H7 (cell line): ENCODE measurements at places on chromosomes 3 and 15. TPM values are rescaled to one million over a fixed set of nuclear protein-coding genes. Genes with fewer than 3 reads are reported as not detected.
A peak's percentile ranks its signal among the peaks of the same experiment; 100 is the strongest.

Gene TNFSF10
- total RNA-seq: not detected in 2 replicates

Gene SEMA6D
- 2.7 and 5.5 TPM in 2 replicates for total RNA-seq

Gene FOXB1
- 25.0 and 32.7 TPM in 2 replicates for total RNA-seq

Gene POLQ
- 9.4 and 13.3 TPM in 2 replicates for total RNA-seq

GRCh38 chr15:66679657-66680108 is 22.4 kb upstream of the SMAD6 start:
- DNase-seq: peak; percentile 72

- DNase-seq: no peak
Observed at GRCh38 chr3:128770387-128770786, 44.4 kb downstream of the RAB7A start.

DNA sequence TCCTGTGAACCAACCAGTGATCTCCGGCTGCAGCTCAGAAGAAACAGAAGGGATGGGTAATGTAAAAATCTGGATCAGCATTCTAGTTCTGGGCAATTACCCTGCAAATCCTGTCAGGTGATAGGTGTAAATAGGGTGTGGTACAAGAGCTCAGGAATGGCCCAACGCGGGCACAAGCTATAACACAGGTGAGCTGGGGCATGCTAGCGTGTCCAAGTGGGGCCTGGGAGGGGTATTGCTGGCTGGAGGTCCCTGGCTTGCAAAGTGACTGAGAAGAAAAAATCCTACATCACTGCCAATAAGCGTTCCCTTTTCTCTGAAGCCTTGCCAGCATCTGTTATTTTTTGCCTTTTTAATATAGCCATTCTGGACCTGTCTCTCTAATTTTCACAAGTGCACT is 9.7 kb upstream of the CHST2 start:
- DNase-seq: no peak

DNA sequence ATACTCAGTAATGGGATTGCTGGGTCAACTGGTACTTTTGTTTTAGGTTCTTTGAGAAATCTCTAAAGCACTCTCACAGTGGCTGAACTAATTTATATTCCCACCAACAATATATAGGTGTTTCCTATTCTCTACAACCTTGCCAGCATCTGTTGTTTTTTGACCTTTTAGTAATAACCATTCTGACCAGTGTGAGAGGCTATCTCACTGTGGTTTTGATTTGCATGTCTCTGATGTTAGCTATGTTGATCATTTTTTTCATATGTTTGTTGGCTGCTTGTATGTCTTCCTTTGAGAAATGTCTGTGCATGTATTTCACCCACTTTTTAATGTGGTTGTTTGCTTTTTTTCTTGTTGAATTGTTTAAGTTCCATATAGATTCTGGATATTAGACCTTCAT is 98.2 kb upstream of the DCBLD2 start:
- DNase-seq: no peak
